A549 treated with RU486 at 1 μM for 4 hours (cell line): ENCODE measurements at places on chromosomes 5 and 9. TPM values are rescaled to one million over a fixed set of nuclear protein-coding genes. Genes with fewer than 3 reads are reported as not detected.

The PDE6A gene
- 0.07 to 0.18 TPM (median 0.12 TPM) in 5 replicates for total RNA-seq

The C5orf52 gene
- total RNA-seq: not detected in 5 replicates

The PCDHGB7 gene
- 0.05 to 0.11 TPM (median 0.07 TPM) in 5 replicates for total RNA-seq

The PCDH1 gene
- total RNA-seq: 1.5 to 3.0 TPM (median 2.0 TPM) in 5 replicates

The PCDHGB3 gene
- 0.17 to 0.30 TPM (median 0.23 TPM) in 5 replicates for total RNA-seq

The ADRA1B gene
- 9.1 to 13.9 TPM (median 11.2 TPM) in 5 replicates for total RNA-seq

The MSMP gene
- 0.29 to 0.82 TPM (median 0.31 TPM) in 3 of 5 replicates, not detected in the others for total RNA-seq

The DOLPP1 gene
- total RNA-seq: 17.7 to 19.0 TPM (median 18.9 TPM) in 5 replicates

The FGF10 gene
- total RNA-seq: not detected in 5 replicates

The SOX30 gene
- total RNA-seq: 0.06 to 0.09 TPM in 2 of 5 replicates, not detected in the others

The SEMA4D gene
- total RNA-seq: 3.8 to 6.7 TPM (median 4.9 TPM) in 5 replicates

The RANBP3L gene
- not detected in 5 replicates for total RNA-seq
